Breast epithelium (tissue), 4 donors: ENCODE measurements at places on chromosomes 3 and 15.

DNA sequence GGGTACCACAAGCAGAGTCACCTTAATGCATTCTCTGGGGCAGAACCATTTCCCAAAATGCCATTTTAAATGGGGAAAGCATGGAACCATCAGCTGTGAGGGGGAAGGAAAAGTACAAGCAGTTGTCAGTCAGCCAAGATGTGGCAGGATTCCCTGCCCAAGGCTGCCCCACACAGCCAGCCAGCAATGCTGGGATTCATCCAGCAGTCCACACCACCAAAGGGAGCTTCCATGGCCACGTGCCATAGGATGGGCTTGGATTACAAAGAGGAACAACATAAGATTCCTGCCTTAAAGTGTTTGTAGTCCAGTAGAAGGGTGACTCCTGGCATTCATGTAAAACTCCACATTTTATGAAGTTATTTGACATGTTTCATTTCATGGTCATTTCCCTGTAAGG, 233.3 kb downstream of the SHOX2 start:
- H3K4me1 ChIP-seq, result no peaks in the 10 kb centered on the region
- H3K36me3 ChIP-seq, result no peaks in the 10 kb centered on the region
- H3K27ac ChIP-seq, result no peak overlapping the region
- H3K27me3 ChIP-seq, result no peaks in the 10 kb centered on the region

DNA sequence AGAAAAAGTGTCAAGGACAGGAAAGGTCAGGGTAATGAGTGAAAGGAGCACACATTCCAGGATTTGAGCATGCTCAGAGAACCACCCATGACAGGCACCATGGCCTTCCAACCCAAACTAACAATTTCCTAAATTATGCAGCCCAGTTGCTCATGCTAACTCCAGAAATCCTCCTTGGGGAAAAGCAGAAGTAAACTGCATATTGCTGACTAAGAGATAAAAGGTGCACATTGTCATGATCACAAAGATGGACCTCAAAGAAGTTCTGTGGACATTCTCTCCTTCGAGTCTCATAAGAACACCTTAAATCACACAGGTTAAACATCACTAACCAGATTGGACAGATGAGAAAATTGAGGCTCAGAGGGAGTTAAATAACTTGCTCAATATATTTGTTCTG, 97.6 kb upstream of the SLC25A36 start:
- H3K27me3 ChIP-seq, result peaks cover 8% of the 10 kb centered on the region
- H3K36me3 ChIP-seq, result no peaks in the 10 kb centered on the region
- no peak overlapping the region for H3K27ac ChIP-seq
- no peak overlapping the region for H3K4me3 ChIP-seq

DNA sequence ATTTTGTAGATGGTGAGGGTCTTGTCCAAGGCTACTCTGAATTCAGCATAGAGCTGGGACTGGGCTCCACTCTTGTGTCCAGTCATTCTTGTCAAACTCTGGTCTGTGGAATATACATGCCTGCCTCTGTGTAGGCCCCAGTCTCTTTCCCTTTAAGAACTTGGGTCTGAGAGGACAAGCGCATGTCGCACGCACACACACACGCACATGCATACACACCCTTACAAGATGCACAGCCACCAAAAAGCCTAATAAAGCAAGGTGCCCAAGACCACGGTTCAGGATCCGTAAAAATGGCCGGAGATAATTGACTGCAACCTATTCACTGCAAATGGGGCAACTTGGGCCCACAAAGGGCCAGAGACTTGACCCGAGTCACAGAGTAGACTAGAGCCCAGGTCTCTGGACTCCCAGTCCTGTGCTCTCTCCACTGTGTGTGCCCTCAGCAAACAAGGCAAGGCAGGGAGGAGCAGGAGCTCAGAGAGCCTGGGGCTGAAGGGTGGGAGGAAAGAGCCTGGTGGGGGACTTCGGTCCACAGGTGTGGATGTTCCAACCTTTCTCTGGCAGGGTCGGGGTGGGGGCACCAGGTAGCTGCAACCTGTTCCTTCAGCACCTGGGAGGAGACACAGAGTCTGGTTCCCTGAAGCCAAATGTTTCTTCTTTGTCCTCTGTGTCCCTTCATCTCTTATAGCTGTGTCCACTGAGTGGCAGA, 914 bp upstream of the PAQR5 start:
- H3K4me1 ChIP-seq, result no peaks in the 10 kb centered on the region
- H3K27ac ChIP-seq, result no peak overlapping the region
- H3K36me3 ChIP-seq, result no peaks in the 10 kb centered on the region
- no peaks in the 10 kb centered on the region for H3K27me3 ChIP-seq
- DNase-seq, result no peak

- H3K36me3 ChIP-seq, result no peaks in the 10 kb centered on the region
- peaks cover 30% of the 10 kb centered on the region for H3K4me1 ChIP-seq
- peak; percentile 48 for DNase-seq
- peak overlapping the region; percentile 89 for H3K27ac ChIP-seq
Measured at GRCh38 chr15:67125589-67126502, 60.4 kb downstream of the SMAD3 start.

DNA sequence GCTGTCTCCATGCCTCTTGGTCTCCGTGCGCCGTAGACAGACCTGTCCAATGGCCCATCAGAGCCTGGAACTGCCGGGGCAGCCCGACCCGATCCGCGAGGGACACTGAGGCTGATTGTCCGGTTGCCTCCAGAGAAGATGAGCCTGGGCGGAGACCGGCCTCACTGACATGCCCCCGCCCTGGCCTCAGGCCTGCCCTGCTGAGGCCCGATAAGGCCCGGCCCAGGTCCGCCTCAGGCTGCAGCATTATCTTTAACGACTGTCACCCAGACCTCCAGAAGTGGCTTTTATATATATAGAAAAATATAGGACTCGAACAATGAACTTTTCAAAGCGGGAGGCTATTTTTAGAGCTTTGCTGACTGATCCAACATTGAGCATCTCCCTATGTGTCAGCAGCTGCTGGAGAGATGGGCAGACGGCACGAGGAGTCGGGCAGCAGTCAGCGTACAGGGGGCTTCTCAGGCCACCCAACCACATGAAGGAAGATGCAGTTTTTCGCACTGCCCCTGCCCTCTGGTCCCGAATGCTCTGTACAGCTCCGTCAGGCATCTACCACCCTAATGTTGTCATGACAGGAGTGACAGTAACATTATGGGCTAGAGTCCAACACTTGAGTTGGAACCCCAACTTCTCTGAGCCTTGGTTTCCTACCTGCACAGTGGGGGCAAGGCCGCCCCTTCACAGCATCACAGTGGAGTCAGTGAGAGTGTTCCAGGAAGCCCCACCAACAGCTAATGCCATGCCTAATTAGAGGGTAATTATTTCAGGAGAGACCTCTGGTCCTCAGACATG, 112.0 kb upstream of the RPL32 start:
- peak overlapping the region; percentile 62 for H3K27ac ChIP-seq
- no peak overlapping the region for H3K4me3 ChIP-seq
- no peaks in the 10 kb centered on the region for H3K27me3 ChIP-seq
- H3K36me3 ChIP-seq, result no peaks in the 10 kb centered on the region
- H3K4me1 ChIP-seq, result peaks cover 12% of the 10 kb centered on the region

DNA sequence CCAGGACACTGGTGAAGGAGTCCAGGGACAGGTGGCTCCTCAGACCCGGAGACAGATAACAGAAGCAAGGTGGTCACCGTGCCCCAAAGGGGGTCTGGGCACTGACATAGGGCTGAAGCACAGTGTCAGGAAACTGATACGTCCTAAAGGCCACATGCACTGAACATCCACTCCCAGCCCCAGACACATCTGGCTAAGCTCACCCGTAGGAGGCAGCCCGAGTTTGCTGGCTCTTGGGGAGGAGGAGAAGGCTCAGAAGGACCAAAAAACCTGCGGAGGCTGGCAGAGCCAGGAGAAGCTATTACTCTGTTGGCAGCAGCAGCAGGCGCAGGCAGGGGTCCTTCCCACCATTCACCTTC, 1.2 kb downstream of the CACNA2D2 start:
- peaks cover 7% of the 10 kb centered on the region for H3K4me1 ChIP-seq
- no peak for DNase-seq
- H3K27me3 ChIP-seq, result no peaks in the 10 kb centered on the region
- no peak overlapping the region for H3K27ac ChIP-seq

GRCh38 chr3:66101901-66102300, 63.2 kb upstream of the MAGI1 start:
- no peaks in the 10 kb centered on the region for H3K27me3 ChIP-seq
- H3K4me3 ChIP-seq, result no peak overlapping the region
- no peaks in the 10 kb centered on the region for H3K36me3 ChIP-seq
- DNase-seq, result no peak
- no peak overlapping the region for H3K27ac ChIP-seq
- no peaks in the 10 kb centered on the region for H3K4me1 ChIP-seq

- no peak for DNase-seq
- no peak overlapping the region for H3K4me3 ChIP-seq
- no peak overlapping the region for H3K27ac ChIP-seq
- no peaks in the 10 kb centered on the region for H3K36me3 ChIP-seq
- H3K27me3 ChIP-seq, result no peaks in the 10 kb centered on the region
Measured at GRCh38 chr15:95520511-95520910, 810.0 kb upstream of the NR2F2 start.

DNA sequence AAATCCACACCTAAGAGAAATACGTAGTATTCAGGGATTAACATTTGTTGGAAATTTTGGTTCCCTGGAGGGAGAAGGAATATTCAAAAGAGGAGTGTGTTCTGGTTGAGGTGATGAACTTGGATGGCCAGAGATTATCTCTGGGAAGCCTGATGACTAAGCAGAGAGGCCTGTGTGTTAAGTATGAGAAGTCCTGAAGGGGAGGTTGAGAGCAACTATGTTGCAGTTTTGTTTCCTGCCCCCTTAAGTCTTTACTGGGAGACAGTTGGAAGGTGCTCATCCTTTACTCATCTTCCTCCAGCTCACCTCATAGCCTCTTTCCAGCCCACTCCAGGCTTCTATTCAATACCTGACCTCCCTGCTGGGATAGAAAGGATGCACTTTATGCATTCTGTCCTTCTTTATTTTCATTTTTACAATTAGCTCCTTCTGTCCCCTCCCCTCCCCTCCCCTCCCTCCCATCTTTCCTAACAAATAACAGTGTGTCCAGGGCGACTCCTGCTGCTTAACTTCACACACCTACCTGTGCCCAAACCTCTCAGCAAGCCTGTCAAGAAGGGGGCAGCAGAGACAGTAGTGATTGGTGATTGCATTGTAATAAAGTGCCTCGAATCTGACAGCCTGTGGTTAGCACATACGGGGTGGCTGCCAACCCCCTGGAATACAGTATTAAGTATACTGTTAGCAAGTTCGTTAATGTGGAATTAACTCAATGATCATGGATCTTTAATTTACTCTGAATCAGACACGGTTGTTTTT, 11.9 kb downstream of the RAP2B start:
- H3K4me3 ChIP-seq, result no peak overlapping the region
- H3K4me1 ChIP-seq, result no peaks in the 10 kb centered on the region
- no peaks in the 10 kb centered on the region for H3K36me3 ChIP-seq
